ENCODE measurements at places on chromosomes 6 and 20.

DNA sequence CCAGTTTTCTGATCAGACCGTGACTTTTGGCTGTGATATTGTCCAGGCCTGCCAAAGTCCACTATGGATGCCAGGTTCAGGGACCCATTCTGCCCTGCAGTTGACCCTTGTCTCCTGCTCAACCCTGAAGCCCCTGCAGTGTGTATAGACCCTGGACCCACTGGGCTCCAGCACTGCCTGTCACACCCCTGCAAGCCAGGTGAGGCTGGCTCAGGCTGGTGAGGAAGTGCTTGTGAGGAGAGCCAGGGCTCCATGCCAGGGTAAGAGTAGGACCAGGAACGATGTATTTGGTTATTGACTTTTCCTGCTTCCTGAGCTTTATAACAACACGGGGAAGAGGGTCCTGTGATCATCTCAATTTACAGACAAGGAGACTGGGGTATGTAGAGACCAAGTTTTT, 19.1 kb upstream of the CD93 start:
- DNase-seq = no peak

DNA sequence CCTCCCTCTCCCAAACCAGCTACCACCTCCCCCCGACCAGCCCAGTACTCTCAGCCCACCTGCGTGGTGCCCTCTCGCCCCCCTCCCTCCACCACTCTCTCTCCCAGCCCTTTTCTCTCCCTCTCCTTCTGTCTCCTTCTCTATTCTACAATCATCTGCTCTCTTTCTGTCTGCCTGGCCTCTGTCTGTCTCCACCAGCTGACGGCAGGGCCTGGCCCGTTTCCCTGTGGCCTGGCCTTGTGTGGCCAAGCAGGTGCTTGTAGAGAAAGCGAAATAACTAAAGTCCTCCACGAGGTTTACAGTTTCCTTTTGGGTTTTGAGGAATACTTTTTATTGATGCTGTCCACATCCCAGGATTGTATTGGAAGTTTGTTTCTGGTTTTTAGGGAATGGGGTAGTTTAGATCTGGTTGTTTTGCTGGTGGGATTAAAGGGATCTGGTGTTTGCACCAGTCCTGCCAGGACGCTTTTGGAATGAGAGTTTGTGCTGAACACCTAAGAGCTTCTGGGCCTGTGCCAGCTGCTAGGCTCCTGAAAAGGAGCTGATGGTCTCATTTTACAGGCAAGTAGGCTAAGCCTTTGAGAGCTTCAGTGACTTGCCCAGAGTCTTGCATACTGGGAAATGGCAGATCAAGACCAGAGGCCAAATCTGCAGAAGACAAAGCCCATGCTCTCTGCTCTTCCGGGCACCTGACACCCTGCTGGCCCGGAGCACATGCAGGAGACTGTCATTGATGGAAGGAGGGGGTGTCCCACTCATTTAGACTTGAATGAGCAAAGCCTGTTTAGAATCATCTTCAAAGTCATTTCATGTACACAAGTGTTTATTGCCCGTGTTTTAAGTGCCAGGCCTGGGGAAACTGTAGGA, 161.7 kb downstream of the SYCP2 start:
- no peak for DNase-seq

GRCh38 chr6:129860908-129861665, at the start of gene TMEM244:
TSS of gene TMEM244 (minus strand) at chr6:129861315. CDS start at chr6:129861188, 127 bp downstream.
- peak; percentile 40 for DNase-seq

GRCh38 chr6:142568857-142569597, 267.2 kb downstream of the ADGRG6 start:
- DNase-seq = no peak

GRCh38 chr6:150251566-150252186, 108.8 kb downstream of the PPP1R14C start:
- no peak for DNase-seq

DNA sequence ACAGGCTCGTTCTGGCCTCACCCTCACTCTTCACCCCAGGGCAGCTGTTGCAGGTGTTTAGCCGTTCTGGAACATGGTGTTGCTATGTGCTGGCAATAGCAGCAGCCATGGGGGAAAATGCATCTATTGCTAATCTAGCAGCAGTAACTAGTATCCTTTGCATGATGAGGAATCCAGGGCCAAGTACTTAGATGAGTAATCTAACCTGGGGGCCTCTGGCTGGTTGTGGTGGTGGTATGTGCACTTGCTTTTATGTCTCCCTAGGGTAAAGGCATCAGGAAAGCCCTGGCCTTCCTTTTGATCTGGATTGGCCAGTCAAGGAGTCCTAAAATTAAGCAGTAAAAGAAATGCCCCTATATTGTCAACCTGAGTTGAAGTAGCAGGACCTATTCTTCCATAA, 594.5 kb upstream of the MAP3K7 start:
- no peak for DNase-seq

- DNase-seq = no peak
Observed at GRCh38 chr6:25175196-25175595, 104.0 kb upstream of the CARMIL1 start.

- no peak for DNase-seq
Observed at GRCh38 chr6:122904166-122904565, 91.9 kb upstream of the CLVS2 start.

DNA sequence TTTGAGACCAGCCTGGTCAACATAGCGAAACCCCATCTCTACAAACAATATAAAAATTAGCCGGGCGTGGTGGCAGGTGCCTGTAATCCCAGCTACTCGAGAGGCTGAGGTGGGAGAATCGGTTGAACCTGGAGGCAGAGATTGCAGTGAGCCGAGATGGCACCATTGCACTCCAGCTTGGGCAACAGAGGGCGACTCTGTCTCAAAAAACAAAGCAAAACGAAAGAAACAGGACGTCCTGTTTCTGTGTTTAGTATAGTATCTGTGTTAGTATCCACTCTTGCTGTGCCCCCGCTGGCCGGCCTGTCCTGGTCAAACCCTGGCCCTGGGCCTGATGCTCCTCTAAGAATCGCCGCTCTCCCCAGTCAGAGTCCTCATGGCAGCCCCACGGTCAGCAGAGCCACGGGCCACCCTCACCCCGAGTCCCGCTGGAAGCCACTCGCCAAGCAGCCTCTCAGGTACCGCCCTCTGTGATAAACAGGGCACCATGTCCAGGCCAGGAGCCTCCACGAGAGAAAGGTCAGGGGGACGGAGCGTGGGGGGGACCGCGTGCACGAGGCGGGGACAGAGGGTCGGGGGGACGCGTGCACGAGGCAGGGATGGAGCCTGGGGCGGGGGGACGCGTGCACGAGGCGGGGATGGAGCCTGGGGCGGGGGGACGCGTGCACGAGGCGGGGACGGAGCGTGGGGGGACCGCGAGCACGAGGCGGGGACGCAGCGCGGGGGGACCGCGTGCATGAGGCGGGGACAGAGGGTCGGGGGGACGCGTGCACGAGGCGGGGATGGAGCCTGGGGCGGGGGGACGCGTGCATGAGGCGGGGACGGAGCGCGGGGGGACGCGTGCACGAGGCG, 384.5 kb downstream of the SMOC2 start:
- DNase-seq = no peak

DNA sequence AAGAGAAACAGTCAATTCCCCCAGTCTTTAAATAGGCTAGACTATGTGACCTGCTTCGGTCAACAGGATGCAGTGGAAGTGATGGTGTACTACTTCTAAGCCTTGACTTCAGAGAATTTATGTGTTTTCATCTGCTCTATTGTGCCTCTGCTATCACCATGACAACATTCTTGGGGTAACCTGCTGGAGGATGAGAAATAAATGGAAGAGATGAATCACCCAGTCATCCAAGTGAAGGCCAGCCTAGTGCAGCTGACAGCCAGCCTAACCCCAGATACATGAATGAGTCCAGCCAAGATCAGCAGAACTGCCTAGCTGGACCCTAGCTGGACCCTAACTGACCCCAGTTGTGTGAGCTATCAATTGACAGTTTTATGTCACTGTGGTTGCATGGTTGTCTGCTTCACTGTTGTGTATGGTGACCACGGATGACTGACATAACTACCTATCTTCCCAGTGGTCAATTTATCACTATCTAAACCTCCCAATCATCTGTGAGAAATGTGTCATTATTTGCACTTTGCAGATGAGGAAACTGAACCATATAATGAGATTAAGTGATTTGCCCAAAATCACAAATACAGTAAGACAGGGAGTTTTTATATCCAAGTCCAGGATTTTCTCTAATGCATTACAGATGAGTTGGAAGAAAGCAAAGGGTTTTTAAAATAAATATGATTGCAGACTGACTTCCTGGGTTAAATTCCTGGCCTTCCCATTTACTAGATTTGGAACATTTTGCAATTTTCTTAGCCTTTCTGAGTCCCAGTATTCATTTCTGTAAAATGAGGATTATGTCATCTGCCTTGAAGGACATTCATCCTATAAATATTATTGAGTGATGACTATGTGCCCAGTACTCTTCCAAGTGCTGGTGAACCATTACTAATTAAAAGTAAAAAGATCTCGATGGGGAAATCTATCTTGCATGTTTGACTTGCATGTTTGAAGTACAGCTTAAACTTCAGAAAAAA, 136.4 kb upstream of the PLCB4 start:
- no peak for DNase-seq

DNA sequence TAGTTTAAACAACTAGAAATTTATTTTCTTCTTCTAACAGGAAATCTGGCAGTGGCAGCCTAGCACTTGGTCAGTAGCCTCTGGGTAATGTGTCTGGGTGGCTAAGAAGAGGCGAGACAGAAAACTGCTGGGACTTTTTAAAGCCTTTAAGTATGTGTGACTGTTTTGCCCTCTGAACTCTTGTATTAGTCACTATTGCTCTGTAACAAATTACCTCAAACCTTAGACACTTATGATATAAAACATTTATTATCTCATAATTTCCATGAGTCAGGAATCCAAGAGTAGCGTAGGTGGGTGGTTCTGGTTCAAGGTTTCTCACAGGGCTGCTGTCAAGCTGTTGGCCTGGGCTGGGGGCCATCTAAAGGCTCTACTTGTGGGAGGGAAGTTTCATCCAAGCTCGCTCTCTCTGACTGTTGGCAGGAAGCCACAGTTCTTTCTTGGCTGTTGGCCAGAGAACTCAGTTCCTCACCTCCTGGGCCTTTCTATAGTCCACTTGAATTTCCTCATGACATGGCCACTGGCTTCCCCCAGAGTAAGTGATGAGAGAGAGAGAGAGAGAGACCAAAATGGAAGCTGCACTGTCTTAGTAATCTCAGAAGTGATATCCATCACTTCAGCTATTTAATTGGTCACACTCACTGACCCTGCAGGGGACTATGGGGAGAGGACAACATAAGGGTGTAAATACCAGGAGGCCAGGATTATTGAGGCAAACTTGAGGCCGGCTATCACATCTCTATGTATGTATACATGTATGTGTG, 17.4 kb upstream of the TBC1D22B start:
- peak; percentile 57 for DNase-seq

DNA sequence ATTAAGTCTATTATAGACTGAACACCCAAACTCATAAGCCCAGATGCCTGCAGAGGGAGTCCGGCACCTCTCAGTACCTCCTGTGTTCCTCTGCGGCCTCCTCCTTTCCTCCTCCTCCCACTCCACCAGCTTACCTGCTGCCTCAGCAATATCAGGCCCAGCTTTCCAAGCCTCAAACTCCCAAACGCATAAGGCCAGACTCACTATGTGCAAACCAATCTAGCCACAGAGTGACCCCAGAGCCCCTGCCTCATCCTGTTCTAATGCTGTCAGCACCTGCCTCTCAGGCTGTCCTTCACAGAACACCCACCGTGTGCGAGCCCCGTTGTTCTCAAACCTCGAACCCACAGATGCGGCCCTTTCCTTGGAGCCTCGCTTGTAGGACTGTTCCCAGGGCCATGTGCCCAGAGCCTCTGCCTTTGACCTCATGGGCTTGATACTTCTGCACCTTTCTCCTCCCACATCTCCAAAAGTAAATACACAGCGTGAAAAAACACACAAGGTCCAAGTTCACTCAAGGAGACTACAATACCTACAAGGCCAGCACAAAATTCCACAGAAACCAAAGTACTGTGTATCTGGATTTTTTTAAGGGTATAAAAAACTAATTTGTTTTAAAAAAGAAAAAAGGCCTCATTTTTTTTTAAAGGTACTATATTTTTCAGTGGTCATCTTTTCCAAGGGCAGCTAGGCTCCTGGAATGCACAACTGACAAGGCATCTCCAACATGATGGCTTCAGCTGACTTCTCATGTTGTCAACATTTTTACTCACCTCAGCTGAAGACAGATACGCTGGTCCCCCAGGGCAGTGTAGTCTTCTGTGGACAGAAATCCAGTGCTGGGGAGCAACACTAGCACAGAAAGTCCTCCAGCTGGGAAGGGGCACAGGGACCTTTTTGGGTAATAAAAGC, 52.3 kb downstream of the ABHD12 start:
- DNase-seq = no peak
